ENCODE measurements at places on chromosomes 1 and 21. TPM values are rescaled to one million over a fixed set of nuclear protein-coding genes. Genes with fewer than 3 reads are reported as not detected.

FCRL3 gene
- polyA plus RNA-seq, result not detected

LBR gene
- 35.5 TPM for polyA plus RNA-seq

LY9 gene
- polyA plus RNA-seq, result 0.34 TPM

RSPO1 gene
- polyA plus RNA-seq, result not detected

PIGM gene
- 5.0 TPM for polyA plus RNA-seq

GPR25 gene
- polyA plus RNA-seq, result not detected

CR1 gene
- polyA plus RNA-seq, result 0.93 TPM

DARS2 gene
- polyA plus RNA-seq, result 13.6 TPM

HIVEP3 gene
- polyA plus RNA-seq, result 3.1 TPM

PRDX6 gene
- polyA plus RNA-seq, result 561 TPM

GJA4 gene
- 37.1 TPM for polyA plus RNA-seq

UBXN10 gene
- 0.08 TPM for polyA plus RNA-seq

SPRR2G gene
- not detected for polyA plus RNA-seq

- no peak for DNase-seq
These were observed 250.3 kb downstream of the SDCCAG8 start for GRCh38 chr1:243505986-243506689.

- DNase-seq, result no peak
These were observed 470.3 kb downstream of the PTPRC start for GRCh38 chr1:199109160-199109559.

GRCh38 chr1:198955085-198955484, 316.2 kb downstream of the PTPRC start:
- no peak for DNase-seq

DNA sequence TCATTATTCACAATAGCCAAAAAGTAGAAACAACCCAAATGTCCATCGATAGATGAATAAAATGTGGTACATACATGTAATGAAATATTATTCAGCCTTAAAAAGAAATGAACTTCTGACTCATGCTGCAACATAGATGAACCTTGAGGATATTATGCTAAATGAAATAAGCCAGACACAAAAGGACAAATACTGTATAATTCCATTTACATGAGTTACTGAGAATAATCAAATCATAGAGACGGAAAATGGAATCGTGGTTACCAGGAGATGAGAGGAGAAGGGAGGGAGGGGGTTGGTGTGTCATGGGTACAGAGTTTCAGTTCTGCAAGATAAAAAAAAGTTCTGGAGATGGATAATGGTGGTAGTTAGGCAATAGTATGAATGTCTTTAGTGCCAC, 184.1 kb downstream of the PSMG1 start:
- DNase-seq, result no peak

DNA sequence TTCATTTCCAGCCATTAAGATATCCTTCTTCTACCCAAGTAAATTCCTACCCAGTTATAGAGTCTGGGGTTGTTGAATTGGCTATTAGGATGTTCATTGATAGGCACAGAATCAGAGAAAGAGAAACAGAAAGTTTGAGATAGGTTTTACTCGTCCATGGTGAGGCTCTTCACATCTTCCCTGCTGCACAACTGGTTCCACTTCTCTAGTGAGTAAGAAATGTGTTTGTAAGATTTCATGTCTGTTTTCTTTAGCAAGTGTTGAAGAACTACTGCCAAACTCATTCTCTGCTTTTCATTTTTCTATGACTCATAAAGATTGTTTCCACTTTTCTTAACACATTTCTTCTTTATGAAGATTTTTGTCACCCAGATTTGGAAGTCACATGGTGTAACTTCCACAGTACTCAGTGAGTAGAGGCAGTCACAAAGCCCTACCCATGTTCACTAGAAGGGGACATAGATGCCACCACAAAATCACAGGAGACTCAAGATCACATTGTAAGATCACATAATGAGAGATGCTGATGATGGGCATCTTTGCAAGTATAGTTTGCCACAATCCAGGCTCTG, 152.3 kb downstream of the SNX7 start:
- DNase-seq, result no peak

GRCh38 chr1:190906206-190906725, 428.6 kb upstream of the BRINP3 start:
- DNase-seq, result peak; percentile 58

DNA sequence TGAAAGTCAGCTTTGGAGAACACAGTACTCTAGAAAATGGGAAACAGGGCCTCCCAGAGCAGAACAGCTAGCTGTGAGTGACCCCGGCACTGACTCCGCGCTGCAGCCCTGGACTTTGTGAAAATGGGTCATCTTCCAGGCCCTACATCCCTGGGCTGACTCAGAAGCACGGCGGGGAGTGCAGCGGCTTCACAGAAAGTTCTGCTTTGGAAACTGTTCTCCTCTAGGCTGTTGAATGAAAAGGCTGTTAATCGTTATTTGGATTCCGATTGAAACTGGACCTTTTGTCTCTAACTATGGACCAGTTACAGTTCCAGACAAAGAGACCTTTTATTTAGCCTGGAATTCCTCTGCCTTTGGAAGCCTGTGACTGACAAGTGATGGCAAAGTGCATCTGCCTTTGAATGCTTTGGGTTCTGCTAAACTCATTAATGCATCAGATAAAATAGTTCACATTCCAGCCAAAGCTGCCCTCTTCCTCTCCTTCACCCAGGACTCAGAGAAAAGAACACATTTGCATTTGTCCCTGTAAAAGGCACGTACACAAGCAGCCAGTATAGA, 144.9 kb upstream of the HOOK1 start:
- DNase-seq, result no peak

GRCh38 chr1:180310095-180310494, 80.0 kb downstream of the LHX4 start:
- no peak for DNase-seq

- DNase-seq, result no peak
These were observed 7.7 kb downstream of the POU3F1 start for GRCh38 chr1:38038861-38039260.

DNA sequence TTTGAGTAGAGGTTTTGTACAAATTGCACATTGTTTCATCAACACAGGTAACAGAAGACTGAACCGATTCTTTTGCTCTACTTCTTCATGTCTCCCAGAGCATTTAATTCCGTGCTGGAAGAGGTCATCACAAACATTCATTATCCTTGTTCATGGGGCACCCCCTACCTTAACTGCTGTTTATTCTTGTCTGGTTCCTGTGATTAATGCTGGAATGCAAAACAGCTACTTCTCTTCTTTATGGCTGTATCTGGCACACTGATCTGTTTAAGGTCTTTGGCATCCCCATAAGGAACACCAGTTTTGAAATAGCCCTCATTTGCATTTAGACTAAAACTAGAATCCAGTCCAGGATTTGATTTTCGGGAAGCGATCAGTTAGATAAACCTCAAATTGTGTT, 42.2 kb downstream of the NTNG1 start:
- no peak for DNase-seq

- no peak for DNase-seq
These were observed 70.7 kb downstream of the PRRX1 start for GRCh38 chr1:170734412-170735175.

DNA sequence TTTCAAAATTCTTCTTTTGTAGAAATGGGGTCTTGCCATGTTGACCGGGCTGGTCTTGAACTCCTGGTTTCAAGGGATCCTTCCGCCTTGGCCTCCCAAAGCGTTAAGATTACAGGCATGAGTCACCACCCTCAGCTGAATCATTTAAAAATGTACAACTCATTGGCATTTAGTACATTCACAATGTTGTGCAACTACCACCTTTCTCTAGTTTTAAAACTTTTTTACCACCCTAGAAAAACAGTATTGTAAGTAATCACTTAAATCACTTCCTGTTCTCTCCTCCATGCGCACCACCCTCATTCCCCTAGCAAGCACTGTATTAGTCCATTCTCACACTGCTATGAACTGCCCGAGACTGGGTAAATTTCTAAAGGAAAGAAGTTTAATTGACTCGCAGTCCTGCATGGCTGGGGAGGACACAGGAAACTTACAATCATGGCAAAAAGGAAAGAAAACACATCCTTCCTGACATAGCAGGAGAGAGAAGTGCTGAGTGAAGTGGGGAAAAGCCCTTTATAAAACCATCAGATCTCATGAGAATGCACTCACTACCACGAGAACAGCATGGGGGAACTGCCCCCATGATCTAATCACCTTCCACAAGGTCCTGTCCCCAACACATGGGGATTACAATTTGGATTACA, 14.4 kb upstream of the THEM5 start:
- no peak for DNase-seq

DNA sequence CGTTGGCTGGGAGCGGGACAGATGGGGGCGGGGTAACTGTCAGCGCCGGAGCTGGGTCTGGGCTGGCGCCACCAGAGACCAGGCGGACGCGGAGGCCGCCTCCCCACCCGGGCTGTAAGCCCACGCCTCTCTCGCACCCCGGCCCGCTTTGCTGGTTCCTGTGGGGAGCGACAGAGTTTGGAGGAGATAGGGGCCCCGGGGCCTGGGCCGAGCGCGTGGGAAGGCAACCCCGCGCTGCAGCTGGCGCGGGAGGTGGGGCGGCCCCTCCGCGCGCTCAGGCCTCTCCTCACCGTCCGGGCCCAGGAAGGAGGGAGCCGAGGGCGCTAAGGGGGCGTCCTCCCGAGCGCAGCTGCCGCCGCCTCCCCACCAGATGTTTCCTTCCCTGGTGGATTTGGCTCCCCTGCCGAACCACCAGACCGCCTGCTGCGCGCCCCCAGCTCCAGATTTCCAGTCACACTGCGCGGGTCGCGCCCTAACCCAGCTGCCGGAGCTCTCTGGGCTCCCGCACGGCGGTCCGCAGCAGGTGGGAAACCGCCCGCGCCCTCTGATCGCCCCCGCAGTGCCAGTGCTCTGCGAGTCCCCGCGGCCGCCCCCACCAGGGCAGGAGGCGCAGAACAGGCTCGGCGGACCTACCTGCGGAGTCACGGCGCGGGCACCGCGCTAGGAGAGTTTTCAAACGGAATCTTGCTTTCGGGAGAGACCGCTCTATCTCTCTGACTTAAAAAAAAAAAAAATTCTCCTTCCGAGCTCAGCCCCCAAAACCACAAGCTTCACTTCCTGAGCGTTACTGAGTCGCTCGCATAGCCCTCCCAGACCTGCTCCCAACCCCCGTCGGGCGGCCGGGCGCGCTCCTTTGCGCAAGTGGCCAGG, 1.1 kb downstream of the GFI1 start:
- DNase-seq, result peak; percentile 42

DNA sequence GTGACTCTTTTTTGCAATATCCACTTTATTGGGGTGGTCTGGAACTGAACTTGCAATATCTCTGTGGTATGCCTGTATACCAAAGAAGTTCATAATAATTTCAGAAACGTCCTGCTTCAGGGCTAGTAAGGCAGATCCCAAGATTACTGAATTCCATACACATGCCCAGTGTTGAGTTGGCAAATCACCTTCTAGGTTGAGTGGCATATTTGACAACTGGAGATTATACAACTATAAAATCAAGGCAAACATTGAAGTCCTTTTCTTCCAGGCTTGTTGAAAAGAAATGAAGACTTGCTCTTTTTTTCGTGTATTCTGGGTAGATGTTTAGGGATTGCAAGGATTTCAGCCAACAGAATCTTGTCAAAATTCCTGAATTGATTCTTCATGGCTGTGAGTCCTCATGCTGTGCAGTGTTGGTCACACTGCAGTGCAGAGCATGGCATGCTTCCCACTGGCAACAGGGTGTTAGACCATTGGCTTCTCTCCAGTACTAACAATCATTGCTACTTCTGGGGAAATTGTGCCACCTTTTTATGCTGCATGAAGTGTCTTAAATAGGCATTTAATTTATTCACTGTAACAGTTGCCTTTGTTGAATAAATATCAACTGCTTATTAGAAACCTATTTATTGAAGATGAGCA, 367.1 kb upstream of the ADGRL4 start:
- peak; percentile 31 for DNase-seq

GRCh38 chr1:5253036-5253435, 598.6 kb downstream of the AJAP1 start:
- DNase-seq, result no peak

All from hindlimb muscle (tissue), 1 donor.